ENCODE measurements at places on chromosomes 1 and 21.

- DNase-seq, result no peak
These were observed 341.9 kb downstream of the PTBP2 start for GRCh38 chr1:97063532-97063931.

DNA sequence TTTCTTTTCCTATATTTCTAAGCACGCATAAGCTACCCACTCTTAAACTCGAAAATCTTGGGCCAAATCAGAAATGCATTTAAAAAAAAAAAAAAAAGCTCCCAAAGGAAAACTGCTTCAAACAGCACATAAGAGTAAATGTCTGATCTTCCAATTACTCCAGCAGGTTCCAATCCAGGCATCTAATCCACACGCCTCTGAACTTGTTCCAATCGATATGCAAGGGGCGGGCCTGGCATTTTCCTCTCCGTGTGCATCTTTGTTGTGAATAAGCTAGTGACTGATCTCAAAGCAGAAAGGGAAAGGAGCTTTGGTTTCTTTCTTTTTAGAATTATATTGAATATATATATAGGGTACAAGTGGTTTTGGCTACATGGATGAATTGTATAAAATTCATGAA is 365.5 kb downstream of the PRDM2 start:
- DNase-seq, result no peak

DNA sequence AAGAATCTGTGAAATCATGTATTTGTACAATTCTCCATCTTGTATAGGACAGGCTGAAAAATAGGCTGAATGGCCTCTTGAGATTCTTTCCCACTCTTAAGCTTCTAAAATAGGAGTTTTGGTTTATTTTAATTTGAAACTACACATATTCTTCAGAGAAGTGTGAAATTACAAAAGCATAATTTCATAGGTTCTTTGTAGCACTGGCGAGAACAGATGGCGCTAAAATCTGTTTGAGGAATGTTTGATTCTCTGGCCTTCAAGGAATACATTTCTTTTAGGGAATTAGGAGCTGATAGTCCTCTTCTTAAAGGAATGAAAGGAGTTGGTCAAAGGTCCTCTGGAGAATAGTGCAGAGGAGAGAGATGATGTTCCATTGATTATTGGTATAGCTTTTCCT is 44.9 kb downstream of the CC2D1B start:
- no peak for DNase-seq

DNA sequence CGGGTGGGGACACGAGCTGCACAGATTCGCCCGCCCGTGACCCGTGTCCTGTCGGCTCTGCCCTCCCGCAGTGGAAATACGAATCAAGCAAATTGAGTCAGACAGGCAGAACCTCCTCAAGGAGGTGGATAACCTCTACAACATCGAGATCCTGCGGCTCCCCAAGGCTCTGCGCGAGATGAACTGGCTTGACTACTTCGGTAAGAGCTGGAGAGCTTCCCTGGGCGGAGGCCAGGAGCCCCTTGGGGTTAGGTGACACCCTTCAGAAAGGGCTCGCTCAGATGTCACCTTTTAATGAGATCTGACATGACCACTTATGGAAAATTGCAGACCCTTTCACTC is 489 bp downstream of the CDCA8 start:
- no peak for DNase-seq

DNA sequence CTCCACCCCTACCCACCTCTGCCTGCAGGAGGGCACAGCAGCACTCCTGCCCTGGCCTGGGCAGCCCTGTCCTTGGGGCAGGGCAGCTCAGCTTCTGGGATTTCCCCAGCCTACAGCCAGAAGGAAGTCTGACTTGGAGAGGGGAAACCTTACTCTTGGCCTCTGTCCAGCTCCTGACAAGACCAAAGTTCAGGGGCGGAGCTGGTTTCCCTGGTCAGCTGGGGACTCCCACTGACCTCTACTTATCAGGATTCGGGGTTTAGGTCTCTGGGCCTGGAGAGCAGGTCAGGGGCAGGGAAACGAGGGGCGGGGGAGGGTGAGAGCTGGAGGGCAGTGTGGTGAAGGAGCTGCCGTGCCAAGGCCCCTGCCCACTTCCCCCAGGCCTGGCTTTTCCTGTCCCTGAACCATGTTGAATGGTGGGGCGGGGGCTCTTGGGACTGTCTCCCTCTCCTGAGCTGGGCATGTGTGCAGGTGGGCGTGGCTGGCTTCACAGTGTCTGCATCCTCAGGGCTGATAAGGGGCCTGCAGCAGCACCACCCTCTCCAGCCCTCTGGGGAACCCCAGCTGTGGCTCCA is 16.8 kb upstream of the ETV3 start:
- DNase-seq, result no peak

- no peak for DNase-seq
These were observed 53.5 kb downstream of the GLIS1 start for GRCh38 chr1:53685272-53686051.

DNA sequence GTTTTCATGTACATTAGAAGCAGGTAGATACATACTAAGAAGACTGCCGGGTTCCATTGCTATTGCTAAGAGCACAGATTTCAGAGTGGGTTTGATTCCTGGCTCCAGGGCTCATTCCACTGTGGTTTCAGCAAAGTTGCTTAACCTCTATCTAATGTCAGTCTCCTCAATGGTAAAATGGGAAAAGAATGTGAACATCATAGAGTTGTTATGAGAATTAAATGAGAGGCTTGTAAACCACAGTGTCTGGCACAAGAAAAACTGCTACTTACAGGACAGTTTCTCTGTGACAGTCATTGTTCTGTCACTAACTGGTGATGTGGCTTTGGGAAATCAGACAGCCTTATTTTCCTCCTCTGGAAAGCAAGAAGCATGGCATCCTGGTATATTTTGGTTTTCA is 10.7 kb upstream of the PLXNA2 start:
- DNase-seq, result no peak

DNA sequence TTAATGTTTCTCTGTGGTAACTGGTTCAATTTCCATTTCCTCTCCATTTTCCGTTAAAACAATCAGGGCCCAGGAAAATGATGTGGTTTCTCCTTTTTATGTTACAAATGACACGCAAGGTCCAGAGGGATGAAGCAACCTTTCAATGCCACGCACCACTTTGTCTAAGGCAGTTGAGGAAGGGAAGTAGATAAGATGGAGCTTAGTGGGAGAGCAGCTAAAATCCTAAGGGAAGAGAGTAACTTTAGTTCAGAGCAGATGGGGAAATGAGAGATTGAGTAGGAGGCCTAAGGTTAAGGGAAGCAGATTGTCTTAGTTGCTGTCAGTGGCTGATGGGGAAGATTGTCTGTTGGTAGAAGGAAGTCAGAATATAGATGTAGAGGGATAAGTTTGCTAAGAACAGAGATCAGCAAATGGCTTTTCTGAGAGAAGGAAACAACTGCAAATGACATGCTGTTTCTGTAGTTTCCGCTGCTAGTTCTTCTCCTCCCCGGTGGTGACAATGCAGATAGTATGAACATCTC is 660 bp downstream of the CD1C start:
- no peak for DNase-seq

- no peak for DNase-seq
These were observed 44.2 kb upstream of the NEGR1 start for GRCh38 chr1:72326494-72326893.

- no peak for DNase-seq
These were observed 89.1 kb upstream of the SLC25A33 start for GRCh38 chr1:9449976-9450696.

- DNase-seq, result no peak
These were observed 17.6 kb upstream of the ARF1 start for GRCh38 chr1:228064741-228065542.

- DNase-seq, result no peak
These were observed 3.6 kb downstream of the PERM1 start for GRCh38 chr1:978069-978834.

- no peak for DNase-seq
These were observed 24.6 kb downstream of the RALGPS2 start for GRCh38 chr1:178749581-178750166.

DNA sequence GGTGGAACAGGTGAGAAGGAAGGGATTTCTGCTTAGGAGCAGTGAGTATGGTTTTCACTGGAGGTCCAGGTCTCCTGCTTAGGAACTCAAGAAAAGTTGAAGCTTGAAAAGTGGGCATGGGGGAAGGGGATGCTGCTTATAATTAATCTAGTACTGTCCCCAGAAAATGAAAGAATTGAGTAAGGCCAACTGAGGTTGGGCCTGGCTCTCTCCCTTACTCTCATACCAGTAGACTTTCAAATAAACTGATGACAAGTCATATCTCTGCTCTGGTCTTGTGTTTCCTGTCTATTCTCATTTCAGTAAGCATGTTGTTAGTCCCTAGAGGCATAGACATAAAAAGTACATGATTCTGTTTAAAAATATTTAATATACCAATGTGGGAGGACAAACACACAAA is 26.4 kb downstream of the CD48 start:
- no peak for DNase-seq

GRCh38 chr1:185956881-185957280 is 222.7 kb downstream of the HMCN1 start:
- no peak for DNase-seq

- DNase-seq, result no peak
These were observed 1131.8 kb upstream of the TMPRSS15 start for GRCh38 chr21:19535356-19535755.

- no peak for DNase-seq
These were observed 268.5 kb downstream of the GRIK3 start for GRCh38 chr1:36765785-36766300.

- DNase-seq, result no peak
These were observed 25.2 kb upstream of the TAL1 start for GRCh38 chr1:47257224-47257623.

DNA sequence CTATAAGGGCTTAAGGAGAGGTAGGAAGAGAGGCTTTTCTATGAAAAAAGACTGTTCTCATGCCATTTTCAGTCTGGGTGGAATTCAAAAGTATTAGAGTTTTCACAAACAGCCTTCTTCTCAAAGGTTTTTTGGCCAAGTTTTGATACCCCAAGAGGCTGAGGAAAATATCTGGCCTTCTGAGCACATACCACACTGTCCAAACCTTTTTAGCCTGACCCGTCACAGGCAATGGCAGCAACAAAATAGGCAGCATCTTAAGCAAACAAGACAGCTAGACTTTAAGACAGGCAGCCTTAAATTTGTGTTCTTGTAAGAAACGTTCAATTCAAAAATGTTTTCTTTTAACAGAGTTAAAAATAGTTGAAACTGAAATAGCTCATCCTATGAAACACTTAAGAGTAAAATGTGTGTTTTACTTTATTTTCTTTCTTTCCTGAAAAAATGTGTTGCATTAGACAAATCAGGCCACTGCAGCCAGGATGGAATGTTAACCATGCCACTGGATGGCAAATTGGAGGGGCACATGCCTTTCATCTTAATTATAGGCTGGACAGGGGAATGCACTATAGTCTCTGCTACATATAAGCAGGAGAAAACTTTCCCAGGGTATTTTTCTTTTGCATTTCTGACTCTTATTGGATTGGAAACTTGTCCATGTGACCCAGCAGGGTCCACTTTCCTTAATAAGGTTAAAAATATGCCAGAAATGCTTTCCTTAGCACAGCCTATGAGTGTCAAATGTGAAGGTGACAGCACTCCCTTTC is 315.0 kb downstream of the TGFB2 start:
- DNase-seq, result no peak

DNA sequence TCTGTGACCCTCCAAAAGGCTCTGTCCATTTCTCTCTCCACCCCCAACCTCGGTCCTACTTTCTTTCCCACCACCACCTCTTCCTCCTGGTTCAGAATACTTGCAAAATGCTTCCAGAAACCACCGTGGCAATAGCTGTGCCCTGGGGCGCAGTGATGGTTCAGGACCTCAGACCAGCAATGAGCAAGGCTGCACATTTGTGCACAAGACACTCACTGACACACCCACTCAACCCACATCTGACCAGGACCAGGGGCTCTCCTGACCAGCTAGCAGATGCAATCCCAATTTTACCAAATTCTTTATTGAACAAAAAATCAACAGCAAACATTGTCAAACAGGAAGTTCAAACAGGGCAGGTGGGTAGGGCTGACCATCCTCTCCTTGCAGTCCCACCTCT is 25.7 kb downstream of the SPOCD1 start:
- no peak for DNase-seq

DNA sequence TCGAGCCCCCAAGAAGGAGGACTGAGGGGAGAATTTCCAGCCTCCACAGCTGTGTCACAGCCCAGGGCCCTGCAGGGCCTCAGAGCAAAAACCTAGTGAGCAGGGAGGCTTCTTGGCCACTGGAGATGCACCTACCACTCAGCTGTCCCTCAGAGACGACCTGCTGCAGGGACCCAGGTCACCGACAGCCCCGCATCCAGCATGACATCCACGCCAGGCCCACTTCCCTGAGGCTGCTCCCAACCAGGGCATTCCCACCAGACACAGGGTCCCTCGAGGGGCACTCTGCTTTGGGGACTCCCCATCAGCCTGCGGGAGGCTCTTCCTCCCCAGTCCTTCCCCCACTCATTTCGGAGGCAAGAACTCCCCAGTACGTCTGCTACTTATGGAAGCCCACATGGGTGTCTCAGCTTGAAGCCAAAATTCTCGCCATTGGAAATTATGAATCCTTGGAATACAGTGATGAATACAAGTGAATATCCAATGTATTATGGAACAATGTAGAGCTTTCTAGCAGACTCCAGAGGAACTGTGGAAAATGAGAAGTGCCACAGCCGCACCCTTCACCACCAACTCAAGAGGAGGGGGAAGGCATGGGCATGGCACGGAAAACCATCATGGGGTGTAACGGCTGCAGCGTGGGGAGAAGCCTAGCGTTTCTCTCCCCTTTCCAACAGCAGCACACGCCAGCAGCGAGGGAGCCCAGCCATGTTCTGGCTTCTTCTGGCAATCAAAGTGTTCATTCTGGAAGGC is 6.9 kb downstream of the TFF3 start:
- no peak for DNase-seq

DNA sequence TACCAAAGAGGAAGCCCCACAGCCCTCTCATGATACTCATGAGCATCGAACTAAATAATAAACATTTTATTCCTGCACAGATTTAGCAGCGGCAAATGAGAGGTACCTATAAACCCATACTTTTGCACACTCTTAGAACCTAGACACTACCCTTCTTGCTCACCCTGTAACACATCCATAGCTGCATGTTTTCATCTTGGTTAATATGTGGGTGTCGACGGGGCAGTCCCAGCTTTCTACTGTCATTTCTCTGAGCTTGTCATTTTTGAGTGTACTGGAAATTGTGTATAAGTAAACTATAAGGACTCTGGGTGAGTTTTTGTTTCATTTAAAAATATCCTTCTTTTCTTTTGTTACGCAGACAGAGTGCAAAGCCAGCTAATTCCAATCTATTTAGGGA is 25.5 kb downstream of the OVGP1 start:
- no peak for DNase-seq

DNA sequence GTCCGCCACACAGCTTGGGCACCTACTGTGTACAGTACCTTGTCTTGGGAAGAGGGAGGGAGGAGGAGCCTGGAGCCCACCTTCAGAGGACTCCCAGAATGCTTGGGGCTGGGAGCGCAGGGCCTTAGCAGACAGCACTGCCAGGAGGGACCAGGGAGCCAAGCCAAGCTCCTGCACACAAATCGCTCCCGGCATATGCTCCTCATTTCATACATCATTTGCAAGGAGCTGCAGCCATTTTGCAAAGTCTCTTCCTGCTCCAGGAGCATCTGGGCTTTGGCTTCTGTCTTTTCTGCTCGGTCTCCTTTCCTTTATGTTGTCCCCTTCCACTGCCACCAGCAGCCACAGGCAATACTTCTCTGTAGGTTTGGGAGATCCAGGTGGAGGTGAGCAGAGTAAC is 175.2 kb upstream of the ZC3H12A start:
- no peak for DNase-seq

GRCh38 chr1:82907313-82907712 is 1091.6 kb downstream of the TTLL7 start:
- DNase-seq, result no peak

All from stimulated activated naive CD4-positive, alpha-beta T cell (primary cell).